ENCODE measurements at places on chromosomes 1 and 21.

- no peak for DNase-seq
Measured at GRCh38 chr21:31203431-31204054, 140.5 kb downstream of the TIAM1 start.

DNA sequence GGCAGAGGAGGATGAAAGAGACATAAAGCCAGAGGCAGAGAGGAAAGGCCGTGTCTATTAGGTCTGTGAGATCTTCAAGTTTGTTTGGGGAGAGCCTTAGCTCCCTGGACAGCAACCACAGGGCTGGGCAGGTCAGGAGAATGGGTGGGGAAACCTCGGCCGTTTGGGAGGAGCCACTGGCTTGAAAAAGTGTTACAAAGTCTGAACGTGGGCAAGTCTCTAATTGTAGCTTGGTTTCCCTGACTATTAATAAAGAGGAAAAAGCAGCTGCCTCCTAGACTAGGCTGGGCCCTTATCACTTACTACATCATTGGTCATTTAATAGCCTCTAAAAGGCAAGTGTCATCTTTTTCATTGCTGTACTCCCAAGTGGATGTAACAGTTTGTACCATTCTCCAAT lies at the start of gene CCDC17:
Gene CCDC17 (minus strand): TSS at position 83 of the 400 bp plus-strand sequence. CDS start 145 bp downstream, outside the sequence.
- no peak for DNase-seq

- no peak for DNase-seq
Measured at GRCh38 chr1:117215733-117216462, 5.2 kb upstream of the VTCN1 start.

DNA sequence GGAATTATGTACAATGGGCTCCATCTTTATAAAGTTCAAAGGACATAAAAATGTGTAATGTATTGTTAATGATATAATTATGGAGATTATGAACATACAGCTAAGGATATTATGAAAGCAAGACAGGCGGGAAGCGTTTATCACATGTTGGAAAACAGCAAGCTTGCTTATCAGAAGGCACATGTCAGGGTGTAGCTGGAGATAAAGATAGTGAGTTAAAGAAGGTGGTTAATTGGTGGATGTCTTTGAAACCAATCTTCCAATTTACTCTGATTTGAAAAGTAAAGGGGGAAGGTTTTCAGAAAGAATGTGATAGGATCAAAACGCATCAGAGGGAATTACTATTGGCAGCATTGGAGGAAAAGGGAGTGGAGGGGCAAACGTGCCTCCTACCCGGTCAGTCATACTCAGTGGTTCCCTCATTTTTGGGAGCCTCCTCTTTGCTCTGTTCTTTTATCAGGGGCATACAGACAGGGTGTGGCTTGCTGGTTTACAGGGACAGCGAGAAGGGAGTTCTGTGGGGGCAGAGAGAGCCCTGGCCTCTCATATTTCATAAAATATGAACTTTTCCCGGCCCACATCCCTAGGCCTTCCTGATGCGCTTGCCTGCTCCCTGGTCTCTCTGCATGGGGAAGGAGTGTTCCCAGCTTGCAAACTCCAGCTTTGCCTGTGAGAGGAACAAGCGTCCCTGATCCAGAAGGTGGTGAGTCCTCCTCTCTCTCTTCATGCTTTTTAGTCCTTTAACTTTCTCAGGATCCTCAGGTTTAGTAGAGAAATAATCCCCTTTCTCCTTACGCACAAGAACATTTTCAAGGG lies 8.0 kb upstream of the SVBP start:
- no peak for DNase-seq

GRCh38 chr1:221823561-221823960 lies 81.7 kb upstream of the DUSP10 start:
- no peak for DNase-seq

GRCh38 chr1:41862384-41863221 lies 56.1 kb downstream of the HIVEP3 start:
- DNase-seq = peak; percentile 53

Data from stimulated activated CD4-positive, alpha-beta T cell treated with anti-CD3 and anti-CD28 coated beads, Interleukin-12 subunit alpha, Interleukin-12 subunit beta, amount 100 ng/mL, for 24 hours (primary cell).